ENCODE measurements at places on chromosomes 2 and 18.

- no peak for DNase-seq
Observed at GRCh38 chr2:73253901-73254300, 19.8 kb downstream of the CCT7 start.

DNA sequence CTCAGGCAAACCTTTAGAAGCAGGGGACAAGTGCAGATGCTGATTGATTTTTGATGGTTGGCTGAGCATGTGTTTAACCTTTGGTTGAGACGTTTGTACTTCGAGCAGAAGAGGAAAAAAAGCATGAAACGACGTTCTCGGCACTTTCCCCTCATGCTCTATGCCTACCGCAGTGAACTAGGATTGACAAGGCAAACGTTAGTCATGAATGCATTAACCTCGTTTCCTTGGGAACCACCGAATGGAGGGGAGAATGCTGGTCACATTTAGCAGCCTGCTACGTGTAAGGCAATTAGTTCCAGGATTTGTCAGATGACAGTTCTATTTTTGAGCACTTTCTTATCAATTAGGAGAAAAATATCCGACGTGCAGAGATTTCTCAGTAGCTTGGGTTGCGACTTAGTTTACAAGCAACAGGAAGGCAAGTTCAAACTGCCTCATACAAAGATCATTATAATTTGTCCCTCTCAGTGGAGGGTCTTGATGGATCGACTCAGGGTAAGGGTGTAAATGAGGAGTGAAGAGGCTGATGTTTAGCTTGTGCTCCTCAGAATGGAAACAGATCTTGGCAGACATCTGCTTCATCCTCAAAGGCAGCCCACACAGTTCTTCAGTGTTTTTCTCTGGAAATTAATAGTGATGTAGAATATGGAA, 47.4 kb upstream of the GPR45 start:
- no peak for DNase-seq

- no peak for DNase-seq
Observed at GRCh38 chr2:14587119-14587518, 45.4 kb upstream of the LRATD1 start.

DNA sequence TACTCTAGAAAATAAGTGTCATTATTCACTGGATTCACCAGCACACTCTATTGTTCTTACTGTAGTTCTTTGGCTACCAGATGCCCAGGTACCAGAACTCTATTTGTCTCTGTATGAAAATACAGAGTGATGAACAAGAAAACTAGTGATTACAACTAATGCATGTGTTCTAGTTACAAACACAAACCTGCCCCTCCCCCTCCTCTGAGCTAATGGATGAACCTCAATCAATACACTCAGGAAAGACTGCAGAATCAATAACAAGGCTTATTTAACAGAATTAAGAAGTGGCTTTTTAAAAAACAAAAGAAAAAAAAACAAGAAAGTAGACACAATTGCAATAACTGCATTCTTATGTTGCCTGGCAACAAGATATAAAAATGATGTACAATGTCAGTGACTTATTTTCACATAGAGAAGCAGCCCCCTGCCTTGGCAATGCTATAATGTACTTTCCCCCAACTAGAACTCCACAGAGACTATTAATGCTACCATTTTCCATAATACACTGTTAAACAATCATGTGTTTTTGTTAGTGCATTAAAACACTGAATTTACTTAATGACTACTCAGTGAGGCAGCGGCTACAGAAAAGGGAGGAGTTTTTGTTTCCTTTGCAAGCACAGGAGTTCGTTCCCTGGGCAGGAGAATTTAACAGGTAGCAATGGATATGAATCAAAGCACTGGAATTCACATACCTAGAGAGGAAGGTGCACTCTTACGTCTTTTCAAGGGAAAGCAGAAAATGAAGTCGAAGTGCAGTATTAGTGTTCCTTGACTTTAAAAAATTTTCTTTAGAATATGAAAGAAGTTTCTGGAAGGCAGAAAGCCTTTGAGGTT, 318.8 kb upstream of the REV1 start:
- DNase-seq: no peak

GRCh38 chr2:168669151-168669550, 133.3 kb upstream of the NOSTRIN start:
- no peak for DNase-seq
